ENCODE measurements at places on chromosomes 16 and 17.
A peak's percentile ranks its signal among the peaks of the same experiment; 100 is the strongest.

DNA sequence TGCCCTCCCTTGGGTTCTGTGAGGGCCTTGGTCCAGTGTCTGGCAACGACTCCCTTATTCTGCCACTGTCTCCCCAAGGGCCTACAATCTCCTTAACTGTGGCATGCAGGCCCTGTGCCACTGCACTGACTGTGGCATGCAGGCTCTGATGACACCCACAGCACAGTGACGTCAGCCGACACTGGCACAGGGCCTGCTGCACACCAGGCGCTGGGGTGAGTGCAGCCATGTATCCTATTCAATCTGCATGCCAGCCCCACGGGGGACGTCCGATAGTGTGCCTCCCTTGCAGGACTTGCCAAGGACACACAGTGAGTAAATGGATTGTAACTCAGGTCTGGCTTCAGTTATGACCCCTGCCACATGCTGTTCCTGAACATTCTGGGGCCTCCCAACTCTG, 39.8 kb upstream of the RASD1 start:
- peak; percentile 6 for DNase-seq

GRCh38 chr17:29734640-29735039, 111.9 kb upstream of the CORO6 start:
- DNase-seq, result no peak

- peak; percentile 3 for DNase-seq
Measured at GRCh38 chr17:60392845-60393702, 1.1 kb upstream of the USP32 start.

DNA sequence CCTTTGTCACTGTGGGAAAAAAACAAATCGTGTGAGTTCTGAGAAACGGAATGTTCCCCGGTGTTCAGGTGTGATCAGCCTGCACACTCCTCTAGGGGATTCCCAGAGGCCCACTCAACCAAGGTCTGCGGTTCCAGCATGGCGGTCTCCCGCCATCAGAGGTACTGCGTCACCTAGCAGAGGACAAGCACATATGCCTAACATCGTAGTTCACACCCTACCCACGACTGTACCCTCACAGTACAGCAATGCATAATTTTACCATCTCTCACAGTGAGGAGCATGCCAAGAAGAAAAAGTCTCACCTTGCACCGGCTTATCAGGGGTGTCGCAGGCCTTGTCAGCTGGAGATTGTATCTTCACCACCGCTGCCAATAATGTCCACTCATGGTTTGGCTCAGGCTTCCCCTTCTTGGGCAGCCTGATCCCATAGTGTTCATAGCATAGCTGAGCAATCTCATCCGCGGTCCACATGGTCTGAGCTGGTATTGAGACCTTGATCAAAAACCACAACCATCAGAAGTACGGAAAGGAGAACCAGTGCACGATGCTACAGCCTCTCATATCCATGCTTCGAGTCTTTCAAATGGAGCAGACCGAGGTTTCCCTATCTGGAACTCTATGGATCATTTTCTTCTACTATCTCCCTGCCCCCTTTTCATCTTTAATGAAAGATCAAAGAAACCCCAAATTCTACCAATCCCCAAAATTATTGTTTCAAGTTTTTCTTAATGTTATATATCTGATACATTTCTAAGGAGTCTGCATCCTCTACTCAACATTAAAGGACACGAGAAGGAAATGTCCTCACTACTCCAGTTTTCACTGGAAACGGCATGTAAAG, 2.5 kb downstream of the ADAT1 start:
- no peak for DNase-seq

DNA sequence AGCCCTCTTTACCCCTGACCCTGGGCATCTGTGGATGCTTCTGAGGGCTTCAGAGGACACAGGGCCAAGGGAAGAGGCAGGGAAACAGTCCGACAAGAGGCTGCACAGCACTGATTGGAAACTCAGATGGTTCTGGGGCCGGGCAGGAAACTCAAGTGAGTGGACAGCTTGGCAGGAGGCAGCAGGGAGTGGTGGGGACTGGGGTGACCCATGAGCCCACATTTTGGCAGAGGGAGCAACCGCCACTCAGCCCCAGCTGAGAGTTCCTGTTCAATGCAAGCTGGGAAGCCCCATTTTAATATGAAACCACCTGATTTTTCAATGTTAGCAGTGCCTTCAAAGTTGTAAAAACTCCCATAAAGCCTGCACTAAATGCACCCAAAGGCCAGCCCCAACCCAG, 1.5 kb upstream of the VASN start:
- DNase-seq, result no peak

GRCh38 chr16:4034963-4035362, 81.3 kb downstream of the ADCY9 start:
- no peak for DNase-seq

GRCh38 chr17:65495122-65496055, 66.1 kb downstream of the AXIN2 start:
- no peak for DNase-seq

- no peak for DNase-seq
Measured at GRCh38 chr16:67975321-67976105, 4.8 kb downstream of the DPEP3 start.

GRCh38 chr16:48317026-48317425, 68.2 kb downstream of the SIAH1 start:
- no peak for DNase-seq

DNA sequence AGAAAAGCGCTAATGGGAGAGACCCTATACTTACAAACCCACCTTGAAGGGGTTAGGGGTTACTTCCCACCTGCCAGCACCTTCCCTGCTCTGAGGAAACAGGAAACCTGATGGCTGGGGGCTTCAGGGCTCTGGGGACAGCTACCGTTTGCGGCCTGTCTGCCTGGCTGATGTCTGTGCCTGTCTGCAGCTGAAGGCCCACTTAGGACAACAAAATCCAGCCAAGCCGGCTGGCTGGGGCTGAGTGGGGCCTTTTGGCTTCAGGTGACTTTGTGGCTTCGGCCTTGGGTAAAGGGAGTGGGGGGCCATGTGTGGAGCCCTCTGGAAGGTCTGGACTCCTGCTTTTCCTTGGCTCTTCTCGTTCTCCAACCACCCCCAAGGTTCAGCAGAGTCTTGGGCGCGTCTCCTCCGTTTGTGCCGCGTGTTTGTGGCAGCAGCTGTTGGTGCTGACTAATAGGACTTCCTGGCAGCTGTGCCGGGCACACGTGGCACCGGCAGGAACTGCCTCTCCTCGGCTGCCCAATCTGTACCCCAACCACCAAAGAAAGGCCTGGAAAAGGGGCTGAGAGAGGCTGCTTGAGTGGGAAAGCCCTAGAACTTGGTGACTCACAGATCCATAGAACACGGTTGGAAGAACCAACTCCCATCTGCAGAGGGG, 186.7 kb downstream of the MSI2 start:
- DNase-seq, result no peak

Measured in NCI-H446 treated with DMSO at 0.1 percent for 48 hours (cell line).